ENCODE measurements at places on chromosomes 3 and 15.

GRCh38 chr3:194487289-194488054 lies 670 bp upstream of the ATP13A3 start:
- DNase-seq: no peak

GRCh38 chr15:81296186-81296585 lies 27.8 kb downstream of the STARD5 start:
- DNase-seq: no peak

DNA sequence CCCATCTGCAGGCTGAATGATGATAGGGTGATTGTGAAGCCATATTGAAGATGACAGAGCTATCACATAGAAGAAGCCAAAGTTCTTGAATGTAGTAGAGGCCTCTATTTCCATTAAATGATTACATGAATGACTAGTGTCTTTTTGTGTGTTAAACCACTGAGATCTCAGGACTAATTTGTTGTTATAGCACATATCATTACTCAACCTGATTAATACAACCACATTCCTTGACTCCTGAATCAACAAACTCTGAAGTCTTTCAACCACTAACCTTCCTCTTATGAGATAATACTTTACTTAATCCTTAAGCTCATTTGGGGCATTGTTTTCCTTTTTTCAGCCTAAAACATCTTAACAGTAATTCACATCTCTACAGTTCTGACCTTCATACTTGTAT lies 564.5 kb upstream of the ADAMTS9 start:
- DNase-seq: no peak

- DNase-seq: peak; percentile 47
Observed at GRCh38 chr15:84874981-84875699, 9.3 kb upstream of the SLC28A1 start.

- no peak for DNase-seq
Observed at GRCh38 chr15:29968099-29968894, 114.5 kb upstream of the GOLGA8J start.

- no peak for DNase-seq
Observed at GRCh38 chr3:115503394-115503793, 119.9 kb upstream of the GAP43 start.
